Ovary (tissue), 10 donors: ENCODE measurements at places on chromosomes 1 and 21.

DNA sequence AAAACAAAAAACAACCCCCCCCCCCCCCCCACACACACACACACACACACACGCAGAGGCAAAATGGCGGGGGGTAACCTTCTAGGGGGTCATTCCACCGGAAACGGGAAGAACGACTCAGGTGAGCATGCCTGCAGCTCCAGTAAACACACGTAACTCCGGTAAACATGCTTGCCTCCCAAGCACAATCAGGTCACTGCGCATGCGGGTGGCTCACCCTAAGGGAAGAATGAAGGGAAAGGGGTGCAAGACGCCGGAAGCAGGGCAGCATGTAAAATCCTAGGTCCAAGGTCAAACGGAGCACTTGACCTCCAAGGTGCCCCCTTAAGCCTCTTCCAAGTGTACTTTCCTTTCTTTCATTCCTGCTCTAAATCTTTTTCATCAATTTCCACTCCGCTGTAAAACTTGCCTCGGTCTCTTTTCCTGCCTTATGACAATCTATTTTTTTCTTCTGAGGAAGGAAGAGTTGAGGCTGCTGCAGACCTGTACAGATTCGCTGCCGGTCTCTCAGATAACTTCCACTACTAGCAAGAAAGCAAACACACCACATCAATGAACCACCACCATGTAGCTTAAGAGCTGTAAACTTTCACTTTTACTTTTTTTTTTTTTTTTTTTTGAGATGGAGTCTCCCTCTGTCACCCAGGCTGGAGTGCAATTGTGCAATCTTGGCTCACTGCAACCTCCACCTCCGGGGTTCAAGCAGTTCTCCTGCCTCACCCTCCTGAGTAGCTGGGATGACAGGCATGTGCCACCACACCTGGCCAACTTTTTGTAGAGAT, 21.0 kb upstream of the CBR3 start:
- DNase-seq = no peak

DNA sequence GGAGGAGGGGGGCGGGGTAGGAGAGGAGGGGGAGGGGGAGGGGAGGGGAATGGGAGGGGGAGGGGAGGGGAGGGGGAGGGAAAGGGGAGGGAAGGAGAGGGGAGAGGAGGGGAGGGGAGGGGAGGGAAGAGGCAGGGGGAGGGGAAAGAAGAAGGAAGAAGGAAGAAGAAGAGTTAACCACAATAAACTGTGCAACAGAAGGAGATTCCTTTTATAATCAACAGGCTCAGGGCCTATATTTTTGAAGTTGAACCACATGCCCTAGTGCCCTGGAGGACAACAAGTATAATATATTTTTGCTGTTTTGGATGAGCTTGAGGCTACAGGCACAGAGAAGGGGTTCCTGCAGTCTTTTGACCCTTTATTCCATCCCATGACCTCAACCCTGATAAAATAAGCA, 228.2 kb upstream of the IRF2BP2 start:
- DNase-seq = no peak

DNA sequence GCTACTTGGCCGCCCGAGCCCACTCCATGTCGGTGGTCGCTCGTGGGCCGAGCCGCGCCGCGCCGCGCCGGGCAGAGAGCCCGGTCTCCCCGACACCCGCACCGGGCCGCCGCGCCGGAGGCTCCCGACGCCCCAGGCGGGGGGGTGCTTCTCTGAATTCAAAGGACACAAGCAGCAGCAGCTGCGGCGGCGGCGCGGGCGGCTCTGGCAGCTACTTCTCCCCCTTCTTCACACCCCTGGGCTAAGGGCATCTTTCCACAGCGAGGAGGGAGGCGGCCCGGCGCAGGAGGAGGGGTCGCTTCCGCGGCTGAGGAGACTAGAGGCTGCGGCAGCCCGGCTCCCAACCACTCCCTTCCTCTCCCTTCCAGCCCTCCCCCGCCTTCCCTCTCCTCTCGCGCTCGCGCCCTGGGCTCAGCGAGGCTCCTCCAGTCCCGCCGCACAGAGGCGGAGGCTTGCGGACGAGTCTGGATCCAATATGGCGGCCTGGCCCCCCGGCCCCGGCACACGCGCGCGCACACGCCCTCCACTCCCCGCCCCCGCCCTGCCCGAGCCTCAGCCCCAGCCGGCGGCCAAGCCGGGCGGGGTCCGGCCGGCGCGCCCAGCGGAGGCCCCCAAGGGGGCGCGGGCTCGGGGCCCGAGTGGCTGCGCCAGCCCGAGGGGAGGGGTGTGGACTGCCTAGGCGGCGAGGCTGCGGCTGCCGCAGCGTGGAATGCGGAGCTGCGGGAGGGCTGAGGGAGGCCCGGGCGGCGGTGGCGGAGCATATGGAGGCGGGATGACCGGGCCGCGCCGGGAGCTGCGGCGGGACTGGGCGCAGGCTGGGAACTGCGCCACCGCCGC, at the start of gene CDC42BPA:
Gene CDC42BPA, minus strand, starts transcription at position 477 of the 837 bp plus-strand sequence. CDS start 1,310 bp downstream, outside the sequence.
- peak; percentile 86 for DNase-seq

- no peak for DNase-seq
Measured at GRCh38 chr1:41009466-41009865, 12.1 kb downstream of the SLFNL1 start.

- DNase-seq = no peak
Measured at GRCh38 chr1:8104278-8105236, 78.4 kb upstream of the ERRFI1 start.

GRCh38 chr1:248849637-248850036, 9.2 kb downstream of the ZNF692 start:
- DNase-seq = no peak
